Right hindlimb (tissue), 1 donor: ENCODE measurements at places on chromosomes 5 and 9.

DNA sequence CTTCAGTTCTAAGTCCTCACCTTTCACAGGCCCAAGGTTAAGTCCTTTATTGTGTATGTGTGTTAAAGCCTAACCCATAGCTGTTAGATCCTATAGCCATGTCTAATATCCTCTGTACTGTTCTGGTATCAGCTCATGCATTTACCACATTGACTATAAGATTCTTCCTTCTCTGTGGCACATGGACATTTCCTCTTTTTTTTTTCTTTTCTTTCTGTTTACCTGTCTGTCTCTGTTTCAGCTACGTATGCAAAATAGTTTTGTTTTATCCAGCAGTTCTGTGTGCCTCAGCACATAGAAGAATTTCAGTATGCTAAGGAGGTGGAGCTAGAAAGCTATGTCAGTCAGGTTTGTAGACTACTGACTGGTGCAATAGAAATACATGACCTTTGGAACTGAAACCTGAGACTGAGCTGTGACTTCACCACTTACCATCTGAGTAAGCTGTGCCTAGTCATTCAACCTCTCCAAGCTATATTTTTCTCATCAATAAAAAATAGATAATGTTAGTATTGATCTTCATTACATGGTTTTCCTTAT lies 155.6 kb upstream of the VLDLR start:
- no peak for DNase-seq

DNA sequence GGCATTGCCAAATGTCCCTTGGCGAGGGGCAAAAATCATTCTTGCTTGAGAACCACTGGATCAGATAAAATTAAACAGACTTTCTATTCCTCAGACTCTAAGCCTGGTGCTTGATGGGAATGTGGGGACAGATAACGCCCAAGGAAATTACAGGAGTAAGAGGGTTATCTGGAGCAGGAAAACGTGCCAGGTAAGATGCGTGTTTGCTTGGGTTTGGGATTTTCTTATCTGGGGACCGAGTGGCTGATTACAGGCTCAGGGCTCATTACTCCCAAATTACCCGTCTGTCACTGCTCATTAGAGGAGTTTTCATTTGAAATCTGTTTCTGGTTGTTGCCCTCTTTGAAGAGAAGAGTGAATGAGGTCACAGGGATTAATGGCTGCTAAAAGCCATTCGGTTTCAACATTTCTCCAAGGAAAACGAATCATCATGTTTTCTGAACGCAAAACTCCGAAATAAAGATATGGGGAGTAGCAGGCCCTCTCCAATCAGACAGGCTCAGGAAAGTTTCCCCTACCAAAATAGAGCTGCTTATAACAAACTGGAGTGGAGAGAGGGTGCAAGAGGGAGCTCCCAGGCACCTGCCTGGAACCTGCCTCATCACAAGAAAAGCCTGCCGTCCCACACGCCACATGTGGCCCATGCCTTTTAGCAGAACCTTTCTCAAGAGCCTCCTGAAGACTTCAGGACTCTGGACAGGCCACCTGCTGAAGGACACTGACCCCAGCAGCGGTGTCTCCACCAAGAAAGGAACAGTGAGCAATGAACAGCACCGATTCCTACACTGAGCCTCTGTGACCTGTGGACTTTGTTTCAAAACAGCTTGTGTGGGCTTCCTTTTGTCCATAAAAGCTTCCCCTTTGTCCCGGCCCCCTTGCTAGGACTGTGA lies 136.4 kb downstream of the ICE1 start:
- no peak for DNase-seq

- no peak for DNase-seq
Measured at GRCh38 chr9:110283751-110284150, 27.4 kb upstream of the TXN start.

DNA sequence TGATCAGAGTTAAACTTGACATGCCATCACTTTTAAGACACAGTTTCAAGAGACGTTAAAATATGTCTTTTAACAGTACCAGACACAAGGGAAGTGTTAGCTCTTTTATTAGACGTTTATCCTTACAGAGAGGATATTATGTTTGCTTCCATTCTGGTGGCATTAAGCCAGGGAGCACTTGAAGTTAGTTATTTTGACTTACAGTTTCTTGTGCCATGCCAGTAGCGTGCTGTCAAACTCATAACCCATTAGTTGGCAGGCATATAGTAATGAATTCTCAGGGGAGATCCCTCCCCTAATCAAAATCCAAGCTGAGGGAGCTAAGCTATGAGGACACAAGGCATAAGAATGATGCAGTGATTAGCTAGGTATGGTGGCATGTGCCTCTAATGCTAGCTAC lies 66.5 kb downstream of the RPS6 start:
- DNase-seq = no peak

DNA sequence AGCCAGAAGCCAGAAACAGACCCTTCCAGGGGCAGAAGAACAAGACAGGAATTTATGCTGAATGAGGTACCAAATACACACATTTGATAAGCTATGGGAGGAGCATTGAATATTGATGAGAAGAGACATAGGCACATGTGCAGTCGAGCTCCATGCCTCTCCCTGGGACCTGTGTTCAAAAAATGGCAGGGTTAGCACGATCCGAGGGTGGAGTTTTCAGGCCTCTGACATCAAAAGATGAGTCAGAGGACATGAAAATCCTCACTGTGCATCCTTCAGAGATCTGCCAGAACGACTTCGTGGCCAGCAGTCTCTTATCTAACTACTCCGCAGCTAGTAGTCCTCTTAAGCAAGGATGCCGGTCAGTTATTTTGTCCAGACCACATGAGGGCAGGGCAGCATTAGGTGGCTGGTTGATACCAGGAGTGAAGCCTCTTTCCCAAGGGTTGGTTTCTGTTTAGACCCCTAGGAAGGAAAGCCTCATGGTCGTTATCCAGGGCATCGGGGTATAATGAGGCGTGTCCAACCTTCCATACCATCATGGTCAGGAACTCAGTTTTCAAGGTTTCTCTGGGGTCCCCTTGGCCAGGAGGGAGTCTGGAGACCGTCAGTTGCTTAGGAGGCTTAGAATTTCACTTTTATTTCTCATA lies 11.6 kb upstream of the CMBL start:
- DNase-seq = no peak

DNA sequence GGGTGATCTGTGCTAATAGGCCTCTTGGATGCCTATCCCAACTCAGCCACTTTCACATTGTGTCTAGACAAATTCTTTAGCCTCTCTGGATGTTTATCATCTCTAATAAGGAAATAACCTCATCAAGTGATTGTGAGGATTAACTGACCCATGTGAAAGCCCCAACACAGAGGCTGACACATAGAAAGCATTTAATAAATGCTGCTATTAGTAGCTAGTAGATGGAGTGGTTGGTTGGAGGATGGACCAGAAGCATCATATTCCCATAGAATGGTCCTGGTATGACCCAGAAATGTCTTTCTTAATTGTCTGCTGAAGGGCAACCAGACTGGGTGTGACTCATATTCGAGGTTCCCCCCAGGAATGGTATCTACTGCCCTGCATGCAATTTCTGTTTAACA lies 124.4 kb downstream of the PIK3R1 start:
- no peak for DNase-seq

DNA sequence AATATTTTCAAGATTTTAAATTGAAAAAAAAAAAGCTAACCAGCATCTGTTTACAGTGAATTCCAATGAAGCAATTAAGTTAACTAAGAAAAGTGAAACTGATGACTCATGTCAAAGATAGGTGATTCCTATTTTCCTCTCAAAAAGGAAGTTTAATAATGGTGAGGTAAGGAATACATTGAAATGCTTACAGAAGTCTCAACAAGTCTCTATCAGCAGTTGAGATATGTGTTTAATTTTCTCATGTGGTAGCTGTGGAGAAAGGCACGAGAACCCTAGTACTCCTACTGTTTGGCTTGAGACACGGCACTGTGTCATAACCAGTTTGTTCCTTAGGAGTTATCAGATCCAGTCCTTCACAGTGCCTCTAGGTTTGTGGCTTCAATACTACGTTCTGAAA lies 114.5 kb downstream of the SLC25A46 start:
- DNase-seq = no peak

DNA sequence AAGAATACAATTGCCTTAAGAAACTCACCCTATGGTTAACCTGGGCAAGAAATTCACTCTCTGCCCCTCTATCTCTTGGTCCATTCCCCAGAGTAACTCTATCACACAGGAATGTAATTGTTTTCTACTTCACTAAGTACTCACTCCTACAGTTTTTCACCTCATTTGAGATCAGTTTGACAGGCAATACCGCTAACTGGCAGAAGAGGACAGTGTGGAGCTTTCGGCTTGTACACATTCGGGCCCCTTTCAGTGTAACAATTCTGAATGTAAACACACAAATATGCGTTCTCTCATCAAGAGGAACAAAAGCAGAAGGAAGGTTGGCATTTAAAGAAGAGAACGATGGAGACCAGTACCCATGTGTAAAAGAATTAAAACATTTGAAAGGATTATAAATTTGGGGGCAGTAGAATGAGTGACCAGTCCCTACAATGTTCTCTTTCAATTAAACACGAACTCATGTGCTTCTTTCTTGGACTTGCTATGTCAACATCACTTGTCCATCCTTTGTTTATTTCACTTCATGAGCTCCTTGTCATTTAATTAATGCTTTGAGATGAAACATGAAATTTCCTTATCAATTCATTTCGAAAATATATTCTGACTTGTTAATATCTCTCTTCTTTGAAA lies 188.5 kb upstream of the GRAMD2B start:
- DNase-seq = no peak

GRCh38 chr9:93891050-93891449 lies 64.1 kb downstream of the BARX1 start:
- no peak for DNase-seq

- DNase-seq = no peak
Measured at GRCh38 chr9:80839821-80840675, 849.3 kb downstream of the TLE1 start.

GRCh38 chr5:156595132-156595787 lies 254.8 kb upstream of the PPP1R2B start:
- DNase-seq = peak; percentile 43

DNA sequence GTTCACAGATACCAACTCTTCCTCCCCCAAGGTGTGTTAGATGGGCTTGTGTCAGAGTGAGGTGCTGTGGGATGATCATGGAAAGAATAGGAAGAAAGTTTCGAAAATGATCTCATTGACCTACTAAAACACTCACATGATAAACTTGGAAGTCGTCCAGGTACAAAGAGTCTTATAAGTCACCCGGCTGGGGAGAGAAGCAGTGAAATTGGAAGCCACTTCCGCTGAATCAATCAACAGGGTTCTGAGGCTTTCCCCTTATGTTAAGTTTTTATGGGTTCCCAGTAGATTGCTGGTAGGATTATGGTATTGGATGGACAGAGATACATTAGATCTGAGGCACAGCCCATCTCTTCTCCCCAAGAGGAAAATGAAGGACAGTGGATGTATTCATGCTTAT lies 218.8 kb upstream of the MSX2 start:
- no peak for DNase-seq

DNA sequence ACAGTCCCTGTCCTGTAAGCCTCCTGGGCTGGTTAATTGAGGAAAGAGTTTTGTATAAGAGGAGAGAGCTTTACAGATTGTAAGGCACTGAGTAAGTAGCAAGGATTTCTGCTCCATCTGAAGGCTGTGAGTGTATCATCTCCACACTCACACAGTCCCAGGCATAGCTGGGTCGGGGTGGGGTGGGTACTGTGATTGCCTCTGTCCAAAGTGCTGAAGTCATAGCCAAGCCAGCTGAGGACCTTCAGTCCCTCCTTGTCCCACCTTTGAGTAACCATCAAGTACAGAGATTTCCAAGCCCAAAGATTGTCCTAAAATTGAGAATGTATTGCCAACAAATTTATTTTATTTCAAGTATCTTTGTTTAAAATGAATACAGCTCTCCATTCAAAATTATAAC lies 5.5 kb upstream of the DNAJB5 start:
- peak; percentile 58 for DNase-seq

DNA sequence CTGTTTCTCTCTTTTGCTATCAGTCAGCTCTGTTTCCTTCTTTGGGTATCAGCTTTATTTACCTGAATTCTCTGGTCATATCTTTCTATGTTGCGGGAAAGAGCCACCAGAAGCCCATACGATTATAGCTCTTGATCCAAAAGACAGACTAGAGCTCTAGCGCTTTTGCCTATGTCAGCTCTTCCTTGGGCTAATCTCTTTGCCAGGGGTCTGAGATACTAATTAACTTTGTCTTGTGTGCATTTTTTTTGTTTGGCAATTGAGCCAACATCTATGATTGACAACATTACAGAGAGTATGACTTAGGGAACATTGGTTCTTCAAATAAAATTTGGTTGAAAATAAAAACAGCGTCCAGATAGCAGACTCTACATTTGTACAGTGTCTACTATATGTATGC lies 603.0 kb downstream of the KCTD16 start:
- no peak for DNase-seq
